ENCODE measurements at places on chromosomes 2 and 18.

GRCh38 chr2:101806701-101807100 is 109.2 kb downstream of the MAP4K4 start:
- DNase-seq = no peak

DNA sequence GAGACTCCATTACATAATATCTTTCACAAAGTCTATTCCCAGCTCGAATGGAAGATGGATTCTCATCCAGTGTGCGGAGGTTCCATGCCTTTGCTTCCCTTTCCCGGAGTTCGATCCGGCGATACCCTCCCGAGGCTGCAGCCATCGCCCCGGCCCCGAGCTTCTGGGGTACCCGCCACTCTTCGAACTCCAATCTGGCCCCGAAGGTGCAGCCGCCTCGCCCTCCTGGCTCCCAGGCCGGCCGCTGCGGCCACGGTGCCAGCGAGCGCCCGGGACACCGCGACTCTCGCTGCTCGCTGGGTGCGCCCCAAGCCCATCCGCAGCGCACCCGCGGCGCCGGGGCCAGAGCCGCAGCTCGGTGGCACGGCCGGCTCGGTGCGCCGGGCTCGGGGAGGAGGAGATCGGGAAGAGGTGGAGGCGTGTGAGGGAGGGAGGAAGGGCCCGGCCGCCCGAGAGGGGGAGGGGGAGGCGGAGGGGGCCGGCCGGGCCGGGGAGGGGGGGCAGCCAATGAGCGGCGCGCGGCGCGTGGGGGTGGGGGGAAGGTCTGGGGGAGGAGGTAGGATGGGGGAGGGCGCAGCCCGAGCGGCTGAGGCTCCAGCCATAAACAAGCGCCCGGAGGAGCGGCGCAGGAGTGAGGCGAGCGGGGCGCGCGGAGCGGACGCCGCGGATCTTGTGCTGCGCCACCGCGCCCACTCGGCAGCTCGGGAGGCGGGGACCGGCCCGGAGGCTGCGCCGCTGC is at the start of gene CRIM1:
Gene CRIM1, plus strand, starts transcription at position 628 of the 739 bp plus-strand sequence. CDS start 515 bp downstream, outside the sequence.
- DNase-seq = peak; percentile 80

- DNase-seq = peak; percentile 96
Observed at GRCh38 chr18:32771871-32772580, 797 bp downstream of the KLHL14 start.

DNA sequence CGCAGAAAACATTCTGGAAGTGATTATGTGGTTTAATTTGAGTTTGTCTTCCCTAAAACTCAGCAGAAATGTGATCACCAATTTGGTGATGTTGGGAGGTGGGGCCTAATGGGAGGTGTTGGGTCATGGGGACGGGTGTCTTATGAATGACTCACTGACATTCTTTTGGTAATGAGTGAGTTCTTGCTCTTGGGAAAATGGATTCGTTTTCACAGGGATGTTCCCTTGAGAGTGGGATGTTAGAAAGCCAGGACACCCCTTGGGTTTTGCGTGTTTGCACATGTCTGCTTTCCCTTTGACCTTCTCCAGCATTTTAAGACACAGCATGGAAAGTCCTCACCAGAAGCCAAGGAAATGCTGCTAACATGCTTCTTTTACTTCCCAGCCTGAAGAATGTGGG is 321.5 kb upstream of the NT5C1B start:
- DNase-seq = no peak

DNA sequence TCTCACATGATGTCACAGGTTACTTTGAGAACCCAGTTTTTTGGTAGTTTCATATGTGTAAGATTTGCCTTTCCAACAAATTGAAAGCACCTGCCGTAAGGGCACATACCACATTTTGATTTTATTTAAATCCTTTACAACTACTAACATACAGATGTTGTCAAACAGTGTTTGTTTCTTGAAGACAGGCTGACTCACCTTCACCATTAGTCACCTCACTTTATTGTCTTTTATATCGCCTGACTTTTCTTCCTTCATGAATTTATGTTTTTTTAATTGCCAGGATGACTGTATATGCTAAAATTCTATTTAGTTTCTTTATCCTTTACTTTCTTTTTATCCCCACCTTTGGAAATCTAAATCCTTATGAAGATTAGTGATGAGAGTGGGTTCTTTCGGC is 886.7 kb downstream of the SUCLG1 start:
- no peak for DNase-seq

GRCh38 chr2:102717308-102718018 is 44.4 kb upstream of the TMEM182 start:
- DNase-seq = no peak

- peak; percentile 58 for DNase-seq
Observed at GRCh38 chr2:64873472-64873924, 115.7 kb upstream of the SLC1A4 start.

DNA sequence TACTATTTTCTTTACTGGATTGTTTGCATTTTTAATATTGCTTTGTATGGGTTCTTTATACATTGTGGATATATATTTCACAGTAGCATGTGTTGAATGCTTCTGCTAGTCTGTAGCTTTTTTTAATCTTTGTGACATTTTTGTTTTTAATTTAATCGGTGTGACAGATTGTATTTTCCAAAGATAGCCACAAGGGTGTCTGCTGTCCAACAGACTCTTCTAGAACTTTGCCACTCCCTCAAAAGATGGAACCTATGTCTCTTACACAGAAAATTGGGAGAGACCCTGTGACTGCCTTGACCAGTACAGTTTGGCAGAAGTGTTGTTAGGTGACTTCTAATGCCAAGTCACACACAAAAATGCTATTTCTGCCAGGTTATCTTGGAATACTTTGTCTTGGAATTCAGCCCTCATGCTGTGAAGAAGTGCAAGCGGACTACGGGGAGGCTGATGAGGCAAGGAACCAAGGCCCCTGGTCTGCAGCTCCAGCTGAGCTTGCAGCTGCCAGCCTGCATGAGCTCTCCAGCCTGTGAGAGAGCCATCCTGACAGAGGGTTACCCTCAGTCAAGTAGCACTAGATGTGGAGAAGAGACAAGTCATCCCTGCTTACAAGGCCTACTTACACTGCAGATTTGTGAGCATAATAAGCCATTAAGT is 110.8 kb downstream of the TDRD15 start:
- DNase-seq = no peak

GRCh38 chr2:99970292-99970868 is 172.0 kb downstream of the AFF3 start:
- no peak for DNase-seq

- no peak for DNase-seq
Observed at GRCh38 chr2:17765398-17765797, 11.5 kb downstream of the GEN1 start.

DNA sequence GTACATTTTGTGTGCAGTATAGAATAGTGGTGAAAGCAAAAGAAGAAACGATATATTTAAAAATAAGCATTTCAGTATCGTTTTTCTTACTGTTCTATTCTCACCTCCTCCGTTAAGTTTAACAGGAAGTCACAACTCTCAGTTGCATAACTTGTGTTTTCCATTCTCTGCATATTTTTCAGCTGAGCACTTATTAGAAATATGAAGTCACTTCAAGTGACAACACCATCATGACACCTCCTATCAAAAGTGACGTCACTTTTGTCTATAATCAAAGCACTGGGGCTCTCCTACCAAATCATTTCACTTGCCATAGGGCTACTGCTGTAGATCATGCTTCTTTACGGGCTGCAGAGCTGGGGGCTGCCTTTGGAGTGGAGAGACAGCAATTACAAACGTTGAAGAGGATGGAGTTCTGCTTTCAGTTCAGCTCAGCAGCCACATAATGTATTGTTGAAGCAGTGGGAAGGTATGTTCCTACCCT is 36.3 kb downstream of the STAT4 start:
- no peak for DNase-seq

DNA sequence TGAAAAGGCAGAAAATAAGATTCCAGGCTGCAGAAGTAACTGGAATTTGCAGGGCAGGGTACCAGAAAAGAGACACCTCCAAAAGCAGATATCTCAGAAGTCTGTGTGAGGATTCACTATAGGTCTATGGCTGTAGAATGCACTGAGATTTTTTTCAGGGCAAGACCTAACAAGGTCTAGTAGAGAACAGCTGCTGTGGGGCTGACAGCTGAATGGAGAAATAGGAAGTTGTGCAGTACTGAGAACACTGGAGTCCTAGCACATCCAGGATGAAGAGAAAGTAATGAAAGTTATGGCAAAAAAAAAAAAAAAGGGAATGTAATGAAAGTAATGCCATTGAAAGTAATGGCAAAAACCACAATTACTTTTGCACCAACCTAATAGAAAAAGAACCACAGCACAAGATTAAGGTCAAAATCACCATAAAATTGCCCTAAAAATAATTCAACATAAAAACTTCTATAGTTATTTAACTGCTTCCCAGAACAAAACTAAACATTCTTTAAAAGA is 57.3 kb downstream of the CPO start:
- no peak for DNase-seq

- peak; percentile 72 for DNase-seq
Observed at GRCh38 chr2:64606479-64607363, 47.0 kb downstream of the SERTAD2 start.

GRCh38 chr2:194203898-194204297 is 1453.1 kb upstream of the SLC39A10 start:
- no peak for DNase-seq

DNA sequence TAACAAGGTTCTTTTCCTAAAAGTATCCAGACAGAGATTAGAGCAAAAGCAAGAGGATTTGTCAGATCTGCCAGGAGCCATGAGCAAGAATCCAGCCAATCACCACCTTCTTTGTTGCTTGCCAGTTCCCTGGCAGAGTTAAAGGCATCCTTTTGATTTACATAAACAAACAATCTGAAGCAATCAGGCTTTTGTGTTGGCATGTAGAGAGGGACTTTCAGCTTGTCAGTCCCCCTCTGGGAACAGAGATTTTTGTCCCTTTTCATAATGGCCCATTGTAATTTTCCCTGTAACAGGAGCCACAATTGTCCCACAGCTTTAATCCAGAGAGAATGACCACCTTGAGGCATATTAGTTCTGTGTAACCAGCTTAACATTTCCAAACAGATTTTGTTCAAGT is at the start of gene ERMN:
Gene ERMN, minus strand, starts transcription at position 39 of the 400 bp plus-strand sequence. CDS start 182 bp downstream, outside the sequence.
- peak; percentile 59 for DNase-seq

- DNase-seq = peak; percentile 69
Observed at GRCh38 chr2:140861666-140862065, 1269.2 kb downstream of the LRP1B start.

GRCh38 chr2:16218625-16219024 is 278.3 kb downstream of the MYCN start:
- no peak for DNase-seq

GRCh38 chr2:238596571-238597551 is 170.1 kb downstream of the ASB1 start:
- no peak for DNase-seq

GRCh38 chr2:209471037-209471436 is 47.2 kb downstream of the MAP2 start:
- DNase-seq = no peak

- no peak for DNase-seq
Observed at GRCh38 chr2:74417197-74417596, 4.2 kb downstream of the C2orf81 start.

GRCh38 chr18:46560671-46561045 is 96.4 kb downstream of the LOXHD1 start:
- DNase-seq = no peak

- peak; percentile 98 for DNase-seq
Observed at GRCh38 chr18:62751341-62751821, 36.0 kb downstream of the PHLPP1 start.

DNA sequence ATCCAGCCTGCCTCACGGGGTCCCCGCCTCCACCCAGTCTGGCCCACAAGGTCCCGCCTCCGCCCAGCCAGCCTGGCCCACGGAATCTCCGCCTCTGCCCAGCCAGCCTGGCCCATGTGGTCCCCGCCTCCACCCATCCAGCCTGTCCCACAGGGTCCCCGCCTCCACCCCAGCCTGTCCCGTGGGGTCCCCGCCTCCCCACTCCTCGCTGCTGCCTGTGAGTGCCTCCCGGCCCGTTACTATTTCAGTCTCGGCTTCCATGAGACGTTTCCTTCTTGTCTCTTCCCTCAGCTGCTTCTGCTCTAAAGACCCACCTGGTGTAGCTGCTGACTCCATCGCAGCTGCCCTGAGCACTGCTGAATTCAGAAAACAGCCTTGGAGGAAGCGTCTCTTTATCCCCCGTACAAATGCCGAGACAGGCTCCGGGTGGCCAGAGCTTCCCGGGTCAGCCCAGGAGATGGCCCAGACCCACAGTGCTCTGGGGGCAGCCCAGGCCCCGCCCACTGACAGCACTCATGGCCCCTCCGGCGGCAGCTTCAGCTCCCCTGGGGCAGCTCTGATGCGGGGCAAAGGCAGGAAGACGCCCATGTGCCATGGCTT is 69.8 kb downstream of the NFATC1 start:
- DNase-seq = peak; percentile 43

DNA sequence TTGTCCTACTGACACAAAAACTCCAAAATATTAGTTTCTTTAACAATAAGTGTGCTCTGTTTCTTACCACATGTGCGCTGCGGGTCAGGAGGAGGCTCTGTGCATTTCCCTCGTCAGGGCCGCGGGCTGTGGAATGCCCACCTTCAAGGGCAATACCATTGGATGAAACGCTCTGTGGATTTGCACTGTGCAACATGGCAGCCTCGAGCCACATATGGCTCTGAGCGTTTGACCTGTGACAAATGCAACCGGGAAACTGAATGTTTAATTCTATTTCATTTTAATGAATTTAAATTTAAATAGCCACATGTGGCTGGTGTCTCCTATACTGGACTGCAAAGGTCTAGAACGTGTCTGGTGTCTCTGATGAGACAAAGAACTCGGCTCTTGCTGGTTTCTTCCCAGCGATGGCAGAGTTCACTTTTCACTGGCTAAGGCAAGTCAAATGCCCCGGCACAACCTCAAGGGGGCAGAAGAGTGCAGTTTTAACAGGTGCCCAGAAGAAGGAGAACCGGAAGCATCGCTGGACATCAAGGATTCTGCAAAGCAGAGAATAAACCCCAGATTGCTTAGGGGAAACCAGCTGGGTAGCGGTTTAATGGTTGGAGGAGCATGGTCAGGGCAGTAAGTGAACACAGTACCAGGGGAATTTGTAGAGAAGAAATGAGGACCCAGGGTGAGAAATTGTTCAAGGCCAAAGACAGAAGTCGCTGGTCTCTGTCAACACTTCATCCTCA is 37.0 kb upstream of the TMEM18 start:
- peak; percentile 55 for DNase-seq

GRCh38 chr2:3449086-3449485 is 69.6 kb downstream of the TRAPPC12 start:
- DNase-seq = peak; percentile 34

DNA sequence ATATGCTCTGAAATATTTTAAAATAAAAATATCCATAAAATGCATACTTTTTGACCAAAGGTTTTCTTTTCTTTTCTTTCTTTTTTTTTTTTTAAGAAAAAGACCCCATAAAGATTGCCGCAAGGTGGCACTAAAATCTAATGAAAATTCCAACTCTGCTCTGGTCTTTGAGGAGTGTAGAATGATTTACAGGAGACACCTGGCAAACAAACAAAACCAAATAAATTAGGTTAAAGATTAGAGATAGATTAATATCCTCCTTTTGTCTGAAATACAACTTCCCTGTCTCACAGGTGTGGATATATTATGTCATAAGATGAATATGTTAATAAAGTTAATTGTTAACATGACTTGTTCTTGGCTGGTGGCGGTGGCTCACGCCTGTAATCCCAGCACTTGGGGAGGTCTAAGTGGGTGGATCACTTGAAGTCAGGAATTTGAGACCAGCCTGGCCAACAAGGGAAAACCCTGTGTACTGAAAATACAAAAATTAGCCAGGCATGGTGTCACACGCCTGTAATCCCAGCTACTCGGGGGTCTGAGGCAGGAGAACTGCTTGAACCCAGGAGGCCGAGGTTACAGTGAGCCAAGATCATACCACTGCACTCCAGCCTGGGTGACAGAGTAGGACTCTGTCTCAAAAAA is 3.5 kb upstream of the RHOB start:
- DNase-seq = peak; percentile 60
